ENCODE measurements at places on chromosomes 16 and 17.

- no peaks in the 10 kb centered on the region for H3K27me3 ChIP-seq
- peaks cover 36% of the 10 kb centered on the region for H3K36me3 ChIP-seq
- peaks cover 43% of the 10 kb centered on the region for H3K4me1 ChIP-seq
- peak; percentile 93 for DNase-seq
- H3K27ac ChIP-seq: peak within 1 kb of the TSS; percentile 99
- peak within 1 kb of the TSS; percentile 84 for H3K4me3 ChIP-seq
Measured at GRCh38 chr17:75182569-75183436, at the start of gene SUMO2. Gene SUMO2, minus strand, starts transcription at chr17:75182959. Its CDS starts 125 bp downstream, at chr17:75182834.

DNA sequence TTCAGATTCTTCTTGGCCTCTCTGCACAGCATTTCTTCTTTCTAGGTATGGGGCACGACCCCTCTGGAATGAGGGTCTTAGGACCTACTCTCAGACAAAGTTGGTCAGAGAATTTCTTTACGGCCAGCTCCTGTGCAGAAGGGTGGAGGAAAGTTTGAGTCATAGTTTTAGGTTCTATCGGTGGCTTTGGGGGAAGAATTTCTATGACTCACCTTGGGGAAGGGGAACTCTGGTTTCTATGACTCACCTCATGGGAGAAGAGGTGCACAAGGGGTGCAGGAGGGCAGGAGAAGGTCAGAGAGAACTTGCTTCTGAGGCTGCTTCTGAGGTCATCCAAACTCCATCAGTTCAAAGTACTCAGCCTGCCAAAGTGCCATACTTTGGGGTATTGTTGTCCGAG, 2.5 kb upstream of the ABCC12 start:
- H3K27me3 ChIP-seq: peaks cover 16% of the 10 kb centered on the region
- H3K4me3 ChIP-seq: no peak overlapping the region
- H3K4me1 ChIP-seq: peaks cover 14% of the 10 kb centered on the region
- H3K27ac ChIP-seq: no peak overlapping the region

DNA sequence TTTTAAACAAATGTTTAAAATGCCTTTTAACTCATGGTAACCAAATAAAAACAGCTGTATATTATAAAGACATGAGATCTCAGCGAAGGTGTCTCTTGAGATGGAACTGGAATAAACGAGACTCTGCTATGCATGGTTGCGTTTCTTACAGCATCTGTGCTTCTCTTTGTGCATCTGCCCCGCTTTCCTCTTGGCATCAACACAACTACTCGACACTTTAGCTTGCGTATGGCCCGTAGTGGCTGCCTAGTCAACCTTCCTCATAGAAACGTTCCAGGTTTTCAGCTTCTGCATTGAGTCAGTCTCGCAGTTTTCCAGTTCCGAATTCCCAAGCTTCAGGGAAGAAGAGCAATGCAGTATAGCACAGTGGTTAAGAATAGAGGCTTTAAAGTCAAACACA, 214.9 kb downstream of the CEP112 start:
- peaks cover 2% of the 10 kb centered on the region for H3K27me3 ChIP-seq

- peaks cover 5% of the 10 kb centered on the region for H3K4me1 ChIP-seq
- no peak overlapping the region for H3K4me3 ChIP-seq
- H3K36me3 ChIP-seq: no peaks in the 10 kb centered on the region
- no peak for DNase-seq
Measured at GRCh38 chr17:32806646-32807045, 70.3 kb downstream of the MYO1D start.

- no peaks in the 10 kb centered on the region for H3K27me3 ChIP-seq
- no peak overlapping the region for H3K4me3 ChIP-seq
- peaks cover 43% of the 10 kb centered on the region for H3K4me1 ChIP-seq
- H3K36me3 ChIP-seq: peaks cover 44% of the 10 kb centered on the region
Measured at GRCh38 chr16:3467921-3468320, 24.4 kb downstream of the NAA60 start.

- DNase-seq: peak; percentile 9
- H3K27me3 ChIP-seq: peaks cover 5% of the 10 kb centered on the region
- no peak overlapping the region for H3K4me3 ChIP-seq
Measured at GRCh38 chr16:79451196-79451816, 149.2 kb downstream of the MAF start.

DNA sequence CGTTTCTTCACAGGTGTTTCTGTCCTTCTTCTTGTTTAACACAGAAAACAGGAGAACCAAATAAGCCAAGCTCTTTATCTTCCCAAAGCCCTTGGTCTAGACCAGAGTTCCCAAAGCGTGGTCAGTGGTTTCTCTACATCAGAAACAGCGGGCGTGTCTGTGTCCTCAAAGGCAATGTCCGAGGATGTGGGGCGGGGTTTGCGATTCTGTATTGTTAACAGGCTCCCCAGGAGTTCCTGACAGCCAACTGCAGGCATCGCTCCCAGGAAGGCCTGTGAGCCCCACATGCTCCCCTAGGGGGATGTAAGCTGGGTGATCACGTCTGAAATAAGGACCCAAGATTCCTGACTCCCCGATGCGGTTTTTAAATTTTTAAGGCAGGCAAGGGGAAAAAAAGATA, 28.4 kb upstream of the SLC25A19 start:
- H3K36me3 ChIP-seq: peaks cover 19% of the 10 kb centered on the region
- no peak for DNase-seq
- H3K4me1 ChIP-seq: peaks cover 20% of the 10 kb centered on the region
- no peak overlapping the region for H3K4me3 ChIP-seq
- no peaks in the 10 kb centered on the region for H3K27me3 ChIP-seq

DNA sequence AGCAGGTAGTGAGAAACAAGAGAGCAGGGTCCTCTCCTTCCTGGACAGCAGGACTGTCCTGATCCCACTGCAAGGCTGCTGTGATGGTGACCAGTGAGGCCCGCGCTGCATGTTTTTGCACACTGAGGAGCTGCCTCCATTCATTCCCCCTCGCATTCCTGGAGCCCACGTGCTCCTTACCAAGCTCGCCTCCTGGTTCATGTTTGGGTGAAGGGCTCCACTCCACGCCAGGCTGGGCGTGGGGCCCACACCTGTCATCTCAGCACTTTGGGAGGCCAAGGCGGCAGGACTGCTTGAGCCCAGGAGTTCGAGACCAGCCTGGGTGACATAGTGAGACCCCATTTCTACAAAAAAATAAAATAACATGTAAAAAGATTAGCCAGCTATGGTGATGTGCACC, 15.4 kb upstream of the FASN start:
- DNase-seq: no peak
- no peak overlapping the region for H3K27ac ChIP-seq
- H3K4me1 ChIP-seq: peaks cover 16% of the 10 kb centered on the region
- H3K36me3 ChIP-seq: no peaks in the 10 kb centered on the region
- no peaks in the 10 kb centered on the region for H3K27me3 ChIP-seq
- H3K4me3 ChIP-seq: no peak overlapping the region

GRCh38 chr16:23496821-23497542, 13.3 kb downstream of the GGA2 start:
- peaks cover 41% of the 10 kb centered on the region for H3K4me1 ChIP-seq
- no peaks in the 10 kb centered on the region for H3K27me3 ChIP-seq
- H3K36me3 ChIP-seq: peaks cover 24% of the 10 kb centered on the region
